Bronchial smooth muscle cell (primary cell): ENCODE measurements at places on chromosomes 13 and 19. TPM values are rescaled to one million over a fixed set of nuclear protein-coding genes. Genes with fewer than 3 reads are reported as not detected.

ZNF418 gene
- total RNA-seq: 9.1 and 11.8 TPM in 2 replicates

ZNF358 gene
- total RNA-seq: 9.1 and 9.5 TPM in 2 replicates

C5AR2 gene
- total RNA-seq: 0.16 TPM in 1 of 2 replicates, not detected in the other

ATP7B gene
- total RNA-seq: 0.79 and 1.5 TPM in 2 replicates

SRRM5 gene
- not detected in 2 replicates for total RNA-seq

DACT3 gene
- total RNA-seq: 3.3 and 4.6 TPM in 2 replicates

OR10H2 gene
- total RNA-seq: not detected in 2 replicates

MEDAG gene
- 105 and 137 TPM in 2 replicates for total RNA-seq

FPR1 gene
- total RNA-seq: 0.09 TPM in 1 of 2 replicates, not detected in the other

NUCB1 gene
- 149 and 199 TPM in 2 replicates for total RNA-seq

DENND1C gene
- not detected in 2 replicates for total RNA-seq

TSHZ3 gene
- total RNA-seq: 4.2 and 6.8 TPM in 2 replicates

DMKN gene
- 6.6 and 8.4 TPM in 2 replicates for total RNA-seq

SKA3 gene
- total RNA-seq: 0.86 and 1.3 TPM in 2 replicates

CCDC9 gene
- 6.0 and 6.4 TPM in 2 replicates for total RNA-seq

KLK11 gene
- 0.17 TPM in 1 of 2 replicates, not detected in the other for total RNA-seq

IGFL3 gene
- total RNA-seq: not detected in 2 replicates

PDX1 gene
- not detected in 2 replicates for total RNA-seq

LNX2 gene
- 3.6 and 6.1 TPM in 2 replicates for total RNA-seq

KLF1 gene
- not detected in 2 replicates for total RNA-seq

PEAK3 gene
- total RNA-seq: not detected in 2 replicates

B9D2 gene
- 4.1 and 4.8 TPM in 2 replicates for total RNA-seq

RAX2 gene
- not detected in 2 replicates for total RNA-seq

C19orf33 gene
- 1.5 and 8.8 TPM in 2 replicates for total RNA-seq

KCNJ14 gene
- 0.16 and 0.26 TPM in 2 replicates for total RNA-seq

CDX2 gene
- not detected in 2 replicates for total RNA-seq

IFNL1 gene
- total RNA-seq: not detected in 2 replicates

CACNG7 gene
- total RNA-seq: 0.47 and 3.1 TPM in 2 replicates

KLK1 gene
- total RNA-seq: not detected in 2 replicates

SMAD9 gene
- total RNA-seq: 4.2 and 6.8 TPM in 2 replicates

OR7G2 gene
- total RNA-seq: not detected in 2 replicates

KLHL1 gene
- not detected in 2 replicates for total RNA-seq

ZNF763 gene
- total RNA-seq: 0.86 and 2.5 TPM in 2 replicates

TSKS gene
- total RNA-seq: 0.26 and 0.32 TPM in 2 replicates
